ENCODE measurements at places on chromosomes 5 and 9. TPM values are rescaled to one million over a fixed set of nuclear protein-coding genes. Genes with fewer than 3 reads are reported as not detected.

The LTC4S gene
- total RNA-seq: 0.86 TPM

The PRDM9 gene
- not detected for total RNA-seq

The SLC22A4 gene
- total RNA-seq: 9.5 TPM

The ZSWIM6 gene
- total RNA-seq: 15.8 TPM

The ARID3C gene
- 0.26 TPM for total RNA-seq

The PCDHGB7 gene
- total RNA-seq: 25.6 TPM

Measured in articular chondrocyte of knee joint (primary cell).